ENCODE measurements at places on chromosomes 16 and 17.

DNA sequence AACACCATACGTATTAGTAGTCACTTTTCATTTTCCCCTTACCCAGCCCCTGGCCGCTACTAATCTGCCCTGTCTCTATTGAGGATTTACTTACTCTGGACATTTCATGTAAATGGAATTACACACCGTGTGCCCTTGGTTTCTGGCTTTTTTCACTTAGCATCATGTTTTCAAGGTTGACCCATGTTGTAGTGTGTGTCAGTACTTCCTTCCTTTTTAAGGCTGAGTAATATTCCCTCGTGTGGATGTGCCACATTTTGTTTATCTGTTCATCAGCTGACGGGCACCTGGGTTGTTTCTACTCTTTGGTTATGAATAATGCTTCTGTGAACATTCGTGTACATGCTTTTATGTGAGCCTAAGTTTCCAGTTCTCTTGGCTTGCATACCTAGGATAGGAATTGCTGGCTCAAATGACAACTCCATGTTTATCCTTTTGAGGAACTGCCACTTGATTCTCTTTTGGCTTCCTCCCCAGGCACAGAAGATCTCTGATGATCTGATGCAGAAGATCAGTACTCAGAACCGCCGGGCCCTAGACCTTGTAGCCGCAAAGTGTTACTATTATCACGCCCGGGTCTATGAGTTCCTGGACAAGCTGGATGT is 7.7 kb downstream of the PSMD3 start:
- no peak for DNase-seq

- DNase-seq: no peak
Observed at GRCh38 chr17:51056813-51057510, 63.7 kb downstream of the SPAG9 start.

DNA sequence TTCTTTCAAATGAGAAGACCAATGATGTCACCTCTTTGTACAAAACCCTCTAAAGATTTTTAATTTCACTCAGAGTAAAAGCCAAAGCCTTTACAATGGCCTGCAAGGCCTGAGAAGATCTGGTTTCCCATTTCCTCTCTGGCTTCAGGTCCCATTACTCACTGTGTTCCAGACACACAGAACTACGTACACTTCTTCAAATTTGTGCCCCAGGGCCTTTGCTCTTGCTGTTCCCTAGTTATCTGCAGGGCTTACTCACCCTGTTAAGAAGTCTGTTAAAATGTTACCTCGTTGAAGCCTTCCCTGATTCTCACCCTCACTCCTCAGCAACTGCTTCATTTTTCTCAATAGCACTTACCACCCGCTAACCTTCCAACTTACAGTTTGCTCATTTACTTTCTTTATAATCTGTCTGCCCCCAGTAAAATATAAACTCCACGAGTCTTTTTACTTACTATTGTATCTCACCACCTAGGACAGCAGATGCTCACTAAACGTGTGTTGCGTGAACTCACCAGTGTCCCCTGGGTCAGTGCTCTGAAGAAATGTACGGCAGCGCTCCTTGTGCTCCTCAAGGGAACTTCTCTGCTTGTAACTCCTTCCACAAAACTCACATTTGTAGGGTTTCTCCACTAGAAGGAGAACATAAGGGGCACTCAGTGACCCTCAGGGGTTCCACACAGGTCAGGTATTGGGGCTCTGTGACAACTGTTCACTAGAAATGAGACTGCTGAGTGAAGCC is 50.2 kb downstream of the GRB7 start:
- DNase-seq: no peak

- no peak for DNase-seq
Observed at GRCh38 chr17:14334919-14335318, 34.0 kb downstream of the HS3ST3B1 start.

GRCh38 chr17:48985436-48986245 is 11.5 kb upstream of the IGF2BP1 start:
- no peak for DNase-seq

GRCh38 chr16:75794426-75794825 is 68.1 kb upstream of the CPHXL start:
- no peak for DNase-seq

DNA sequence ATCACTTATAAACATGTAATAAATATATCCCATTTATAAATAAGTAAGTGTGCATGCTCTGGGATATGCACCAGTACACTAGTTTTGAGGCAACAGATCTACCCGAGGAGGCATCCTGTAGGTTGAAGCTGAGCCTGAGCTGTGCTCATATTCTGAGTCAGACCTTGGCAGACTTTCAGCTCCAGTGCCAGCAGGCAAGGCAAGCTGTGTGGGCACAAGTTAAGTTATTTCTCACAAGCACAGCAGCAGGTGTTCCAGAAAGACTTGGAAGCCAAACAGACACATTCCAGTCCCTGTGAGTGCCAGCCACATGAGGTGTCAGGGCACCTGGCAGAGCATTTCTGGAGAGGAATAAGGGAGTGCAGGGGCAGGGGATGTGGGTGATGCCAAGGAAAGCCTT is 1.3 kb upstream of the CLEC19A start:
- no peak for DNase-seq

GRCh38 chr16:75100603-75100990 is 16.0 kb downstream of the LDHD start:
- no peak for DNase-seq

- peak; percentile 2 for DNase-seq
Observed at GRCh38 chr16:69859105-69859989, 91.8 kb upstream of the CLEC18A start.

- DNase-seq: no peak
Observed at GRCh38 chr17:47949946-47950345, 7.7 kb downstream of the PRR15L start.

DNA sequence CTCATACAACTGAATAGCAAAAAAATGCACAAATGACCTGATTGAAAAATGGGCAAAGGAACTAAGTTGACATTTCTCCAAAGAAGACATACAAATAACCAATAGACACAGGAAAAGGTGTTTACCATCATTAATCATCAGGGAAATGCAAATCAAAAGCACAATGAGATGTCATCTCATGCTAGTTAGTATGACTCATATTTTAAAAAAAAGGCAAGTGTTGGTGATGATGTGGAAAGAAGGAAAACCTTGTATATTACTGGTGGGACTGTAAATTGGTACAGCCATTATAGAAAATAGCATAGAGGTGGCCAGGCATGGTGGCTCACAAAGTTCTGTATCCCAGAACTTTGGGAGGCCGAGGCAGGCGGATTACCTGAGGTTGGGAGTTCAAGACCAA is 232.5 kb upstream of the ZFHX3 start:
- no peak for DNase-seq

DNA sequence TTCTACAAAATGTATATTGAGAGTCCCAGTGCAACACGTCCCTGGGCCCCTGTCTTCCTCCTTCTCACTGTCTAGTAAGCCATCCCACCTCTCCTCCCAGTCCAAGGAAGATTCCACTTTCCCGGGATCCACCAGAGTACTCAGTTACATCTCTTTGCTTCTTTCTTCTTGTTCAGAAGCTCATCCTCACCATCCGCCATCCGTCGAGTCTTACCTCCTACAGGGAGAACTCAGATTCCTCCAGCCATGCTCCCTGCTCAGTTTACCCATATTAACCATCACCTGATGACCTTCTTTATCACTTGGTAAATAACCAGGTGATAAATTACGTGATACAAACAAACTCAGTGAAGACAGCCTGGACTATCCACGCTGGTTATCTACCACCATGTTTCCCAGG is 57.1 kb downstream of the CYTH1 start:
- DNase-seq: no peak

GRCh38 chr17:603406-604114 is 111.1 kb downstream of the VPS53 start:
- DNase-seq: no peak

DNA sequence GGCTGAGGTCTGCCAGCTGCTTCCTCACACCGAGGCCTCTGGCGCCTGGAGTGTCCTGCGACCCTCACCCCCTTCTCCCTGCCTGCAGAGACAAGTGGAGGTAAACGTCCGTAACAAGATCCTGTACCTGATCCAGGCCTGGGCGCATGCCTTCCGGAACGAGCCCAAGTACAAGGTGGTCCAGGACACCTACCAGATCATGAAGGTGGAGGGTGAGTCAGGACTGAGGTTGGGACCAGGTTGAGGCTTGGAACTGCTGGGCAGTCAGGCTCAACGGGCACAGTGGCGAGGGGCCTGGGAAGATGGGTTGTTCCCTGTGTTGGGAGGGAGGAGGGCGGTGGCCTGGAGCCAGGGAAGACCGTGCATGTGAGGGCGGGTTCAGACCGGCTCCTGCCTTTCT is 4.8 kb downstream of the HGS start:
- DNase-seq: no peak

GRCh38 chr17:71919186-71919585 is 201.6 kb upstream of the SOX9 start:
- DNase-seq: no peak

- DNase-seq: no peak
Observed at GRCh38 chr16:52544703-52545102, 2.2 kb downstream of the TOX3 start.

DNA sequence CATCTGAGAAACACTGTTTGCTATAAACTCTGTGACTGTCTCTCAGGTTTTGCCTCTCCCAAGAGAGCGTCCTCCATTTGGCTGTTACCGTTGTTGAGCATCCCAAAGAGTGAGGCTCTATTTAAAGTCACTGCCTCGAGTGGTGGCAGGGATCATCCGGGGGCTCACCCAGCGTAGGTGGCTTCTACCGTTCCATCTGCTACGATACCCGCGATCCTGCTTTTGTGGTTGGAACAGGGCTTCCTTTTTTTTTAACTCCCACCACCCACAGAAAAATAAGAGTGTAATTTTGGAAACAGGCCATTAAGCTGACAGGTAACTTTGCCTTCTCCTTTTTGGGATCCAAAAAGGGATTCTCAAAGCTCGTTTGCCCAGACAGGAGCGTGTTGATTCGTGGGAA is 36.4 kb downstream of the KNOP1 start:
- no peak for DNase-seq

GRCh38 chr17:57257195-57257894 is 1.0 kb downstream of the MSI2 start:
- DNase-seq: peak; percentile 40

DNA sequence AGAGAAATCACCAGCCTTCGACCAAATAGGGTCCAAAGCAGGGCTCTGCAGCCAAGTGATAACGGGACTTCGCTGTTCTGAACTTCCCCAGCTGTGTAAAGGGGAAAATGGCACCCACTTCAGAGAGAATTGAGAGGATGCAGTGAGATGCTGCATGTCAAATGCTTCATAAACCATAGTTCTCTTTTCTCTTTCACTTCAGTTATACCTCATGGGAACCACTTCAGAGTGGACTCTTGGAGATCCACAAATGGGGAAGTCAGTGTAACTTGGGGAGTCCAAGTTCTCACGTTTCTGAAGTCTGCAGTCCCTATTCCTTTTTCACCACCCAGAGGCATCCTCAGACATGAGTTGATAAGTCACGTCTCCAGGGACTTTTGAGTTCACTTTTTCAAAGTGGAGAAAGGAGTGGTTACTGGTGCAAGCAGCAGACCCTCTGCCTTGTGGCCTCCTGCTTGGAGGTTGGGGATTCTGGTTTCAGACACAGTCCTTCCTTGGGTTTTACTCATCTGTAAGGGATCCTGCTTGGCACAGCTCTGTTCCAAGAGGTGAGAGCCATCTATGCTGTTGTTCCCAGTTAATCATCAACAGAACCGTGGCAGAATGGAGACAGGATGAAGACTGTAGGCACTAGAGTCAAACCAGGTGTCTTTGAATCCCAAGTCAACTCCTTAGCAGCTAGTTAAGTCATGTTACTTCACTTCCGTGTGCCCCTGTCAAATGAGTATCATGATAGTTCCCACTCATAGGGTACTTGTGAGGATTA is 123.4 kb upstream of the NOL11 start:
- no peak for DNase-seq

- peak; percentile 54 for DNase-seq
Observed at GRCh38 chr17:4485676-4486646, 12.7 kb upstream of the SPNS2 start.

DNA sequence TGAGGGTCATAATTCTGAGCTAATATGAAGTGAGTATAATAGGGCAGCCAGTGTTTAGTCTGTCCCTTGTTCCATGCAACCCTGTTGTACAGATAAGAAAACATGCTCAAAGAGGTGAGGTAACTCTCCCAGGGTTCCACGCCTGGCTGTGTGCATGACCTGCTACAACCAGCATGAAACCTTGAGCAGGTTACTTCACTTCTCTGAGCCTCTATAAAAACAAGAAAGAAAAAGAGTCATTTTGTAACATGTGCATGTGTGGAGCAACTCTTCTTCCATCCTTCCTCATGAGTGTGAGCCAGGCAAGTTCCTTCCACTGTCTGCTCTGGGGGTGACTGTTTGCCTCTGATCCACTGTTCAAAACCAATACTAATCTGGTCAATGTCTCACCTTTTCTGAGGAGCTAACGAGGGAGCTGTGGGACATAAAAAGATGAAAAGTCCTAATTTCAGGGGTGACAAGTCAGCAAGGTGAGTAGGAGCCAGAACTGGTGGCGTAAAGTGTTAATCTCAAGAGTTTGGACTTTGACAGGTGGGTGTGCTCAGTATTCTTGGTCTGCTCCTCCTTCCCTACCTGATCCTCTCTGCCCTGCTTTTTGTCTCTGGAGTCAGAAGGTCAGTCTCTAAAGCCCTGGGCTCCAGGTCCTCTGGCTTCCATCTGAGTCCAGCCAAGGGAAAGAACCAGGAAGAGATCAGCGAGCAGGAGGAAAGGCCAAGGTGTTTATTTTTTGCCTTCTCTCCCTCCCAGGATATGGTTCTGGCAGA is 21.5 kb downstream of the GFOD2 start:
- no peak for DNase-seq

GRCh38 chr16:11429823-11430222 is 84.6 kb downstream of the RMI2 start:
- no peak for DNase-seq

GRCh38 chr17:51853857-51854256 is 304.7 kb downstream of the CA10 start:
- no peak for DNase-seq

- DNase-seq: no peak
Observed at GRCh38 chr17:55437159-55437605, 15.5 kb upstream of the MMD start.

GRCh38 chr16:70324998-70325747 is 21.5 kb upstream of the DDX19A start:
- no peak for DNase-seq

GRCh38 chr17:73593249-73593965 is 50.8 kb downstream of the SDK2 start:
- no peak for DNase-seq

GRCh38 chr16:75506107-75506506 is 10.9 kb upstream of the CHST6 start:
- DNase-seq: no peak
